ENCODE measurements at places on chromosomes 1 and 21.

GRCh38 chr1:82979593-82980236, 1019.2 kb downstream of the TTLL7 start:
- DNase-seq = no peak

GRCh38 chr21:25313829-25314228, 293.5 kb downstream of the MRPL39 start:
- no peak for DNase-seq

DNA sequence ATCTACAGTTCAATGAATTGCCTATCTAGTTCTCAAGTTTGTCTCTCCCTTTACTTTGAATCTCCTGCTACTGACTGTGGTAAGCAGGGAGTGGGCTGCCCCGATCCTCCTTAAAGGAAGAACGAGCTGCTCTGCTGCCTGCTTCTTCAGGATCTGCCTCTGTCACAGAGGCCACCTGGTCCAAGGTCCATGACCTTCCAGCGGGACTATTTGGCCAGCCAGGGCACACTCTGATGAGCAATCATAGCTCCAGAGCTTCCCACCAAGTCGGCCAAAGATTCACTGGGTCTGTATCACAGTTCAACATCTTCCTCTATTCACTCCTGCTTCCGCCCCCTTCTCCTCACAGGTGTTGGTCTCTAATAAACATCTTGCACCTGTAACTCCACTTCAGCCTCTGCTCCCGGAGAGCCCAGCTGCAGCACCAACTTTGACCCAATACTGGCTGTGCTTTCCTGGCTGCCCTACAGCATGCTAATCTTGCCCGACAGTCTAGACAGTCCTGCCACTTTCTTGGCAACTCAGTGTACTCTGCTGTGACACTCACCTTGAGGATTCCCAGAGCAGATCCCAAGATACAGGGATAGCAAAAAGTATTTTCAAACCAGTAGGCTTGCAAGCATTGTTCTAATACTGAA, 16.9 kb upstream of the MAP10 start:
- no peak for DNase-seq

DNA sequence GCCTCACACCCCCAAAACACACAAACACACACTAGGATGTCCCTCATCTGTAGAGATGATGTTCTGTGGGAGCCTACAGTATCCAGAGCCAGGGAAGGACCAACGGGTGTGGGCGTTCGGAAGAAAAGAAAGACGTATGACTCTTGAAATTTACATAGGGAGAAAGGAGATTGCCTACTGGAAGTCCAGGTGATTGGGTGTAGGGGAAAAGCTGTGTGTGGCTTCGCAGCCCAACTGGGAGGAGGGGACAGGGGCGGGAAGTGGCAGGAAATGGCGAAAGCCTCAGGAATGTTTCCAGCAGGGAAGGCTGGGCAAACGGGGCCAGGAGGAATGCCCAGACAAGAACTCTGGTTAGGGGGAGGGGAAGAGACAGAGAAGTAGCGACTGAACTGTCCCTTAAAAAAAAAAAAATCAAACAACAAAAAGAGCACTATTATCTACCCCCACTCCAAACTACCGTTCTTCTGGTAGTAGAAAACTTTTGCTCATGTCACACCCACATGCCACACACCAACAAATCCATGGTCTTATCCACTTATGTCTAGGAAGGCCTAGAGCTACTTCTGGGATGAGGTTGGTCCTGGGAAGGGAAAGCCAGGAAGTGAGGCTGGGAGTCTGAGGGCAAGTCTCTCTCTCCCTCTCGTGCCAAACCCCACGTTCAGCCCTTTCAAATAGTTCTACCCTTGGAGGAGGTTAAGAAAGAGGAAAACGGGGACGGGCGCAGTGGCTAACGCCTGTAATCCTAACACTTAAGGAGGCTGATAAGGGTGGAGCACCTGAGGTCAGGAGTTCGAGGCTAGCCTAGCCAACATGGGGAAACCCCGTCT, 1.8 kb upstream of the CKS1B start:
- peak; percentile 87 for DNase-seq

DNA sequence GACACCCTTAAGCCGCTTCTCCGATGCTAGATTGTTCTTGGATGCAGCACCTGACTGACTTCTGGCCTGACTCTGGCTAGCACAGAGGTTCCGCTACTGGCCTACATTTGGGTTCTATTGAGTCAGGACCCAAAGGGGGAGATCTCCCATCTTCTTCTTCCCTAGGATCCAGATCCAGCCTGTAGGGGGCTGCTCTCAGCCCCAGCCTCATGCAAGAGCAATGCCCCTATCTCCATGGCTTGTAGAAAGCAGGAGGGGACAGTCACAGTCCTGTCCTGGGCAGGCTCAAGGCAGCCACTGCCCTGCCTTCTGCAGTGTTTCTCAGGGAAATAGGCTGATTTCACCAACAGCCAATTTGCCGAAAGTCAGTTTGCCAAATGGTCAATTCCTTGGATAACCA, 6.3 kb upstream of the ADAR start:
- DNase-seq = no peak

- no peak for DNase-seq
These were observed 59.4 kb upstream of the ZBTB18 start for GRCh38 chr1:243991650-243992049.

GRCh38 chr1:109892561-109893368, 17.9 kb upstream of the CSF1 start:
- no peak for DNase-seq

DNA sequence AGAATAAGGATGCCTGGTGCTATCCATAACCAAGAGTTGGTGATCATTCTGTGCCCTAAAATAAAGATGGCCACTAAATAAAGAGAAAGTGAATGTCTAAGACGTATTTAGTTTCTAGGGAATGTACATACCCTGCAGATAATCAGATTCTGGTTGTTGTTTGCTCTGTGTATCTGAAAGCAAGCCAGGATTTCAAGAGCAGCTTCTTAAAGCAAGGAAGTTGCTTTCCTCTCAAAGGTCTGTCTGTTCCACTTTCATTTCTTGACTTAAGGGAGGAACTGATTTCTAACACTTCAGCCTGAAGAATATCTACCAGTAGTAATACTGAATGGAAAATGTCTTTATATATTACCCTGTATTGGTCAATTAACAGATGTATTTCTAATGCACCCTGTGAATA, 88.8 kb downstream of the KIF1B start:
- DNase-seq = no peak

DNA sequence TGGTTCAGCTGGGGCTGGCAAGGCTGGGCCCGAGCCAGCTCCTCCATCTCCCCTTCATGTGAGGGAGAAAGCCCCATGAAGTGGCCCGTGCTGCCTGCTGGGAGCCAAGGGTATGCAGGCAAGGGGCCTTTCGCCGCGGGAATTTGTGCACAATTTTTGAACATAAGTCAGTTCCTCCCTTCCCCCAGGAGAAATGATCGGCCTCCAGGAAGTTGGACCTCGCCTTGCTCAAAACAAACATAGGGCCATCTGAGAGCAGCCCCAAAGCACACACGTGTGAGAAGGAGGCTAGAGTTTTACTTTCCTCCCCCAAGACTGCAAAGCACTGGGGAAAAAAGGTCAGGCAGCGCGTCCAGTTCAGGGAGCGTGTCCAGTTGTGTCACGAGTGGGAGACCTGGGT, 64.7 kb downstream of the PRDM16 start:
- DNase-seq = no peak

GRCh38 chr1:231407547-231408396, 14.3 kb downstream of the EGLN1 start:
- DNase-seq = no peak

DNA sequence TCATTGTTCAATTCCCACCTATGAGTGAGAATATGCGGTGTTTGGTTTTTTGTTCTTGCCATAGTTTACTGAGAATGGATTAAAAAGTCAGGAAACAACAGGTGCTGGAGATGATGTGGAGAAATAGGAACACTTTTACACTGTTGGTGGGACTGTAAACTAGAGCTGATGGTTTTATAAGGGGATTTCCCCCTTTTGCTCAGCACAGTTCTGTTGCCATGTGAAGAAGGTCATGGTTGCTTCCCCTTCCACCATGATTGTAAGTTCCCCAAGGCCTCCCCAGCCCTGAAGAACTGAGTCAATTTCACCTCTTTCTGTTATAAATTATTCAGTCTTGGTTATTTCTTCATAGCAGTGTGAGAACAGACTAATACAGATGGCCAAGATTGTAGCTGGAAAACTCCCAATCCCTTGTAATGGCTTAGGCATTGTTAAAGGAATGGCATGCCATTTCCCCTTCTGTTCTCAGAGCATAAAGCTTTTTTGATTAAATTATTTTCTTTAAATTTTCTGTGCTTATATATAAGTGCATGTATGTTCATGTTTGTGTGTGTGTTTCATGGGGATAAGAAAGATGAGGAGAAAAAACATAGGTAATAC, 144.8 kb downstream of the BACH1 start:
- DNase-seq = no peak

DNA sequence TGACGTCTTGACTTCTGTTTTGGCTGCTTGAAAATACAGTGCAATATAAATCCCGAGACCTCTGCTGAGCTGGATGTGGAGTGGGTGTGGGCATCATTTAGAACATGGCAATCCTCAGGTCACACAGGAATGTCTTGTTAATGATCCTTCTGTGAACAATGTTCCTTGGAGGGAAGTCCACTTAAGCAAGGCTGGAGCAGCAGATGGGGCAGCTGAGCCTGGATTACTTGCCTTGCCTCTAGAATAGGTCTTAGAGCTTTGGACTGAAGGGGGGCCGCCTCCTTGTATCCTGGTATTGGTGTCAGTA, 926 bp upstream of the SCMH1 start:
- DNase-seq = no peak

DNA sequence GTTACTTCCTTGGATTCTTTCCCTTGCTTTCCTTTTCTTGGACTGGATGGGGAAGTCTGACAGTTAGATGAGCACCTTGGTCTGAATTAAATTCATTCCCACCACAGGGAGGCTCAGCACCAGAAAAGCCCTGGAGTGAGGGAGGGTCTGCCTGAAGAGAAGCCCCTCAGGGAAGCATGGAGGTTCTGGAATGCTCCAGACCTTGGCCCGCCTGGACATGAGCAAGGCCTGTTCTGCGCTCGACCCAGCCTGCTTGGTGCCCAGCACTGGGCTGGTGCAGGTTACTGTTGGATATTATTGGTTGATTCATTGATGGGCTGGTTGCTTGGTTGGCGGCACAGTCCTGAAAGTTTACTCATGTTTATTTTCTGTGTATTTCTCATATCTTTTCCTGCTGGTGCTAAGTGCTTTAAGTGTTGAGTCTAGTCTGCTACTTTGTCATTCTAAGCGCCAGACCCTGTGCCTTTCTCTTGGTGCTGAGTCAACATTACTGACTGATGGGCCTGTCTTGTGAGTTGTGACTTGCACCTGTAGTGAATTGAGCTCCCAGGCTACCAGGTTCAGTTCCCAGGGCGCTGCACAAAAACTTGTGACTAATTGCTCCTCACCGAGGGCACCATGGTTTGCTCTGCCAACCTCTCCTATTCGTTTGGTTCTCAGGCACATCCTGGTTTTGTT, 538.5 kb downstream of the KIF26B start:
- no peak for DNase-seq

- DNase-seq = no peak
These were observed 106.3 kb upstream of the LYPLAL1 start for GRCh38 chr1:219067350-219067712.

DNA sequence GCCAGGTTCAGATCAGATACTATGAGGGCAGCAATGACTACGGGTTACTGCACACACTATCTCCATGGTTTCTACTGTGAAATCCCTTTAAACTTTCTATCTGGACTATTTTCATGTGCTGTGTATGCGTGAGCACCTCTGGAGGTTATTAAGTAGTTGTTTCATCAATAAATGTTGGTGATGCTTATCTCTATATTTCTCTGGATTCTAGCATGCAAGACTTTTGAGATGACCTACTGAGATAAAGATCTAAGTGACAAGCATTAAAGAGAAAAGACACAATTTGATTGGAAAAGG, 194.0 kb downstream of the NRIP1 start:
- DNase-seq = no peak

- no peak for DNase-seq
These were observed 18.1 kb downstream of the TFAP2E start for GRCh38 chr1:35591211-35591610.

DNA sequence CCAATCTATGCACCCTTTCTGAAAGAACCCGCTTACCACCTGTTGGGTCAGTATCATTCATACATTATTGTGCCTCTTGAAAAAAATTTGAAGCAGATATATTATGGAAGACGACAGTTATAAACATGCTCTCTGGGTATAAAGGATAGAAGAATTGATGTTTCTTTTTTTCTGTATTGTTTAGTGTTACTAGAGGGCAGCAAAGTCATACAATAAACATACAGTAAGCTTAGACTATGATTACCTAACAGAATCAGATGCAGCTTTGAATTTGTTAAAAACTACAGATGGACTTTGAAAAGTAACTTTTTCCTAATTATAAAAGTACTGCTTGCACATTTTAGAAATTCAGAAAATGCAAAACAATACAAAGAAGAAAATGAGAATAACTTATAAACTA, 11.1 kb upstream of the PAXBP1 start:
- no peak for DNase-seq

DNA sequence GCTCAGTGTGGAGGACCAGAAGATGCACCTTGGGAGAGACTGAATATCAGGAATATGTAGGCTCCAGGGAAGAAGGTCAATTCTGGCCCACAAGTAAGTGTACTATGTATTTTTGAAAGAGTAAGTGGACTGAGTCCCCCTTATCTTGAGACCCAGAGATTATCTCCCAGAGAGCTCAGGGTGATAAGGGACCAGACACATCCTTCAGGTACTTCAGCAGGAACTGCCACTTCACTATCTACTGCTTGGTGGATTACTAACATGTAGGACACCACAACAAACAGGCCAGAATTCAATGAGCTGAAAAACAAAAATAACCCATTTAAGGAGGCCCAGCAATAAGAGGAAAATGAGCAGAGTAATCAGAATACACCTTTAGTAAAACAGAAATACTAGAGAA, 119.2 kb downstream of the ZNF644 start:
- no peak for DNase-seq

DNA sequence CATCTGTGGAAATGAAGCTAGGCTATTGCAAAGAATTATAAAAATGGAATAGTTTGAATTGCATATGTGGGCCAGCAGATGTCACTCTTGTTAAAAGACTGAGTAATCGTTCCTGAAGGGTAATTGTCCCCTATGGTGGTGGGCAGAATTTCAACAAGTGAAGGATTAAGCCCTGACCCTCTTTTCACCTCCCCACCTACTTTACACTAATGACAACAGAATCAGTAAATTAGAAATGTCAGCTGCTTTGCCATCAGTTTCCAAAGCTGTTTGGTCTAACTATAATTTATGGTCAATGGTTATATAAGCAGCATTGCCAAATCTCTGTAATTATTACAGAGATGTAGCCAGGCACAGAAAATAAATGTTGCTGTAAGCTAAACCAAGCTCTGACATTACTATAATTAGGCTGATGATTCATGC, 898.6 kb downstream of the AMY1C start:
- no peak for DNase-seq

GRCh38 chr1:39733161-39733560, 5.5 kb upstream of the PPIE start:
- no peak for DNase-seq

- DNase-seq = no peak
These were observed 37.3 kb downstream of the MAST2 start for GRCh38 chr1:45840704-45841103.
